Activated naive CD8-positive, alpha-beta T cell treated with anti-CD3 and anti-CD28 coated beads, Interleukin-2, amount 50 U/mL, for 24 hours (primary cell): ENCODE measurements at places on chromosomes 5 and 9.

- no peak for DNase-seq
Observed at GRCh38 chr5:36156619-36157018, 4.7 kb downstream of the SKP2 start.

GRCh38 chr5:176629853-176630680 is at the start of the genes EIF4E1B and SNCB:
EIF4E1B (plus strand) TSS chr5:176630675; CDS start chr5:176642788, 12,113 bp downstream.
SNCB (minus strand) TSS chr5:176630534; CDS start chr5:176629654, 880 bp downstream.
- DNase-seq, result peak; percentile 68

DNA sequence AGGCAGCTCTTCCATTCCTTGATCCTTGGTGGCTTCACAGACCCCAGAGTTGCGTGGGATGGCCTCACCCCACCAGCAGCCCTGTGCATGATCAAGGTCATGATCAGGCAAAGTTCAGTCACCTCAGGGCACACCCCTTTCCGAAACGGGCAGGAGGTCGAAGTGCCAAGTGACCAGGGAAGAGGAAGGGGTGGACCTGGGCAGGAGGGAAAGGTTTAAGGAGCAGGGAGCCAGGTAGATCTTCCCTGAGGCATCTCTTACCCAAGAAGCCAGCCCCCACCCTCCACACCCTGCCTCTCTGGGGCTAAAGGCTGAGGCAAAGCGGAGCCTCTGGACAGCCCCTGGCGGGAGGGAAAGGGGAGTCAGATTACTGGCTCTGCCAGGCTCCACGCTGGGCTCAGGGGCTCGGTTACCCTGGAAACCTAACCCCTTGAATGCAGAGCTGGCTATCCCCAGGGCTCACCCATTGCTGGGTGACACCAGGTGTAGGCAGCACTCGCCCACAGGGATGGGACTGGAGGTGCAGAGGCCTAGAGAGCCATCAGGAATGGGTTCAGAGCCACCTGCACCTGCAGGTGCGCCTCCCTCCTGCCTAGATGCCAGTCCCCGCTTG is 3.6 kb downstream of the MGAT4B start:
- no peak for DNase-seq

GRCh38 chr5:109533751-109534272 is 124.0 kb upstream of the PJA2 start:
- DNase-seq, result no peak

GRCh38 chr9:30476826-30477225 is 1907.6 kb upstream of the ACO1 start:
- DNase-seq, result no peak

DNA sequence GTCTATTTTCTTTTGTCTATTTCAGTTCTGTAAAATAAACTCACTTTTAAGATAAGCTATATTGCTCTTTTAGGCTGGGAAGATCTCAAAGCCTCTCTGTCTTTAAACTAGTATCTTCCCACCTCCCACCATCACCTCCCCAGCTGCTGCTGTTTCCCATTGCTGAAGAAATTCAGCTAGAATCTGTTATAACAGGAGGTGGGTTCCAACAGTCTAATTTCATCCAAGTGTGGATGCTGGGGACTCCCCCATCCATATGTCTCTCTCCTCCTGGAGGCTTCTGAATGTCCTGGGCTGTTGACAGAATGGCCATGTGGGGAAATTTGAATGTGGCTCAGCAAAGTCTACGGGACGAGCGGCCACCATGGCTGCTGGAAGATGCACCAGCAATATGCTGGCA is 301.0 kb downstream of the RASEF start:
- no peak for DNase-seq
